ENCODE measurements at places on chromosomes 11 and 22.

DNA sequence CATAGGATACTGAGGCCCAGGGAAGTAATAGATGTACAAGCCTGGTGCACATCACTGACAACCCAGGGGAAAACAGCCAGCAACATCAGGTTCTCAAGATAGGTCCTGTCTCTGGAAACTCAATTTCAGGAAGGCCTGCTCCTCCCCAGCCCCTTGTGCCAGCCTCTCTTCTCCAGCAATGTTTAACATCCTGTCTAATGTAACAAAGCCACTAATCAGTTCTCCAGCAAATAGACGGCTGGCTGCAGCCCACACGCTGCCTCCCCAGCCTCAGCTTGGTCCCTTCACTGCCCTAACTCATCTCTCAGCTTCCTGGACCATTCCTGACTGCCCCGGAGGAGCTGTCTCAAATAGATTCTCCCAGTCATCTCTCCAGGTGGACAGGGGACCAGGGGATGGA, 37.8 kb downstream of the RPL27A start:
- no peak for DNase-seq

- no peak for DNase-seq
These were observed 53.1 kb upstream of the NAV2 start for GRCh38 chr11:19659529-19659928.

GRCh38 chr11:72683782-72684200, 9.6 kb upstream of the PDE2A start:
- peak; percentile 82 for DNase-seq

- DNase-seq: no peak
These were observed 64.6 kb downstream of the EXT2 start for GRCh38 chr11:44159848-44160721.

GRCh38 chr11:70527429-70528045, 129.2 kb downstream of the CTTN start:
- DNase-seq: no peak

GRCh38 chr11:95595973-95596489, 193.6 kb downstream of the FAM76B start:
- DNase-seq: no peak

- no peak for DNase-seq
These were observed 6.9 kb upstream of the B3GNT6 start for GRCh38 chr11:77027275-77027674.

- DNase-seq: peak; percentile 86
These were observed 31.2 kb upstream of the TRIM29 start for GRCh38 chr11:120168960-120169681.

GRCh38 chr22:36853407-36854099, 7.3 kb upstream of the NCF4 start:
- DNase-seq: peak; percentile 83

DNA sequence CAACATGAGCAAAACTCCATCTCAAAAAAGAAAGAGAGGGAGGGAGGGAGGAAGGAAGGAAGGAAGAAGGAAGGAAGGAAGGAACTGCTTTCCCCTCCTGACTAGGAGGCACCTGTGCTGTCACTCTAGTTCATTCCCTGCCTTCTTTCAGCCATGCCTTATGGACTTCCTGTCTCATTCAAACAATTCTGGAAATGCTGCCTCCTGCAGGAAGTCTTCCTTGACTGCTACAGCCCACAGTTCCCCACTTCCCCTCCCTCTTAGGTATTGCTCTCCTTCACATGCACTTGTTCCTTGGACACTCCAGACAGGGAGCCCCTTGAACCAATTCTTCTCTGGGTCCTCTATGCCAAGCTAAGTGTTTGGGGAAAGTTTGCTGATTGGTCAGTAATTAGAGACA, 31.6 kb upstream of the WNT11 start:
- DNase-seq: peak; percentile 32

DNA sequence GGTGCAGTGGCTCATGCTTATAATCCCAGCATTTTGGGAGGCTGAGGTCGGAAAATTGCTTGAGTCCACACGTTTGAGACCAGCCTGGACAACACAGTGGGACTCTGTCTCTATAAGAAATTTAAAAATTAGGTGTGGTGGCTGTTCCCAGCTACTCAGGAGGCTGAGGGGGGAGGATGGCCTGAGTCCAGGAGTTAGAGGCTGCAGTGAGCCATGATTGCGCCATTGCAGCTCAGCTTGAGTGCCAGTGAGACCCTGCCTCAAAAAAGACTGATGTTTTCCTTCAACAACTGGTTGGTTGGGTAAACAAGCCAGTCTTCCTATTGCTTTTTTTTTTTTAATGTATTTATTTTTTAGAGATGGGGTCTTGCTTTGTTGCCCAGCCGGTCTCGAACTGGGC, 9.2 kb downstream of the XBP1 start:
- DNase-seq: no peak

DNA sequence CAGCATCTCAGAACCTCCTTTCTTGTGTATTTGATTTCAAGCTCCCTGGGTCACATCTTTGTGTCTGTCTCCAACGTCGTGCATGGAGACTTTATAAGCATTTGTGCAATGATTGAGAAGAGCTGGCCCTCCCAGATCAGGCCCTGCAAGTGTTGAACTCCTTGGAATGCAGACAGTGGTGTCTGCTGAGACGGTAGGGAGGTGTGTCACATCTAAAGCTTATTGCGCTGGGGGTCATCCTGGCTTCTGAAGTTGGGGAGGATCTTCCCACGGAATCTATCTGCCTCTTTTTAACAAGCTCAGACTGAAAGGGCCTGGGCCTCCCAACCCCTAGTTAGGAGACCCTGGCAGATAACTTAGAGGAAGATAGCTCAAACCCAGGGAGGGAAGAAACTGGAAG, 6.7 kb downstream of the APLNR start:
- no peak for DNase-seq

GRCh38 chr11:68994894-68995285, 14.1 kb upstream of the MRGPRD start:
- DNase-seq: no peak

- no peak for DNase-seq
These were observed 6.5 kb downstream of the PTPMT1 start for GRCh38 chr11:47571895-47572294.

GRCh38 chr11:120132645-120133185, 5.2 kb downstream of the TRIM29 start:
- no peak for DNase-seq

DNA sequence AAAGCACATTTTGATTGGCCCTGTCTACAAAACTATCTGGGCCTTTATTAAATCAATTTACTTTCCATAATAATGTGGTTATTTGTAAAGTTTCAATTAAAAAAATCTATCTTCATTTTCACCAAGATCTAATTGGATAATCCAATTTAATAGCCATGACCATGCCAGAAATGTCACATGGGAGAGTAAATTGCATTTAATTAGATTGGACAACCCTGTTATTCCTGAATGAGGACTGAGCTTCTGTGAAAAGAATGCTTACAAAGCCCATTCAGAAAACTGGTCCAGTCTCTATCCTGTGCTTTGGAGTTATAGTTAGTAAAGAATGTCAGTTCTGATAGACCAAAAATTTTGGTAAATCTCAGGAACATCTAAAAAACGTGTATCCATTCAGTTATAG, 541.9 kb upstream of the ANO5 start:
- no peak for DNase-seq

DNA sequence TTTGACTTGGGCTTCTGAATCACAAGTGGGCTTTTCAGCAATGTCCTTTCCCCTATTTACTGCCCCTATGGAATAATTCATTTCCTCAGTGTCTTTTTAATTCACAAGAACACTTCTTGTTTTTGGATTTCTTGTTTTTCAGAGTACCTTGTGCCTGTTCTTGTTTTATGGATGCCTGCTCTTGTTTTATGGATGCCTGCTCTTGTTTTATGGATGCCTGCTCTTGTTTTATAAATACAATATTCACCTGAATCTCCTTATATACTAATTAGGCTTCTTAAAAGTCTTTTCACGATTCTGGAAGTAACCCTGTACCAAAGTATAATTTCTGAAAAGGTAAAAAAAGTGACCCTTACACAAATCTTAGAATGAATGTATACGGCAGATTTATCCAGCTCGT, 32.8 kb downstream of the CACNA1I start:
- DNase-seq: no peak
